ENCODE measurements at places on chromosomes 7 and 10.
A peak's percentile ranks its signal among the peaks of the same experiment; 100 is the strongest.

DNA sequence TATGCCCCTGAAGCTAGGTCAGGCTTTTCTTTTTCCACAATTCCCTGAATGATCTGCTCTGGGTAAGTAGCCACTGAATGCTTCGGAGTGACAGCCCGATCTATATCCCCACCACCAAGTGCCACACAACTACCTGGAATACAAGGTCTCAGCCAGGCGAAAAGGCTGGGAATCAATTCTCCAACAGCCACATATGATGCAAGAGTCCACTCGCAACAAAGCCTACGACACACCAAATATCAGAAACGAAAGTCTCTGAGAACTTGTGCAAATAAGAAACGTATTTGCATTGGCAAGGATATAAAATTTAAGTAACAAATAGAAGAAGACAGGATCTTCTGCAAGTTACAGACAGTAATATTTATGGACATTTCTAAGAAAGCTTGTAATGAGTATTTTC is 5.7 kb downstream of the HIPK2 start:
- DNase-seq = no peak

- DNase-seq = no peak
Observed at GRCh38 chr10:109957092-109957797, 33.9 kb upstream of the XPNPEP1 start.

- no peak for DNase-seq
Observed at GRCh38 chr7:142851269-142851668, 3.6 kb upstream of the EPHB6 start.

GRCh38 chr7:70405241-70405640 is 726.7 kb upstream of the GALNT17 start:
- no peak for DNase-seq

- no peak for DNase-seq
Observed at GRCh38 chr10:108388706-108389105, 1224.2 kb upstream of the SORCS1 start.

- DNase-seq = no peak
Observed at GRCh38 chr7:36625247-36625646, 99.0 kb downstream of the AOAH start.

DNA sequence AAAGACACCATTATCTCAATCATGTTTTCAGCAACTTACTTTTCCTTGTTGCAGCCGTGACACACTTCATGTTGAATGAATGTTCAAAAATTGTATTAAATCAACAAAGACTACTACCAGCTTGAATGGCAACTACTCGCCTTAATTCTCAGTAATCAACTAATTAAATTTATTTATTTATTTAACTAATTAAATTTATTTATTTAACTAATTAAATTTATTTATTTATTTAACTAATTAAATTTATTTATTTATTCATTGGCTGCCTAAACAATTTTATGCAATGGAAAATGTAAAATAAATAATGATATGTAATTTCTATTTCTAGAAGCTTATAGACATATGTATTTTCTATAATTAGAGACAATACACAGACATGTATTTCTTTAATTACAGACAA is 435.4 kb downstream of the GPAM start:
- DNase-seq = no peak

DNA sequence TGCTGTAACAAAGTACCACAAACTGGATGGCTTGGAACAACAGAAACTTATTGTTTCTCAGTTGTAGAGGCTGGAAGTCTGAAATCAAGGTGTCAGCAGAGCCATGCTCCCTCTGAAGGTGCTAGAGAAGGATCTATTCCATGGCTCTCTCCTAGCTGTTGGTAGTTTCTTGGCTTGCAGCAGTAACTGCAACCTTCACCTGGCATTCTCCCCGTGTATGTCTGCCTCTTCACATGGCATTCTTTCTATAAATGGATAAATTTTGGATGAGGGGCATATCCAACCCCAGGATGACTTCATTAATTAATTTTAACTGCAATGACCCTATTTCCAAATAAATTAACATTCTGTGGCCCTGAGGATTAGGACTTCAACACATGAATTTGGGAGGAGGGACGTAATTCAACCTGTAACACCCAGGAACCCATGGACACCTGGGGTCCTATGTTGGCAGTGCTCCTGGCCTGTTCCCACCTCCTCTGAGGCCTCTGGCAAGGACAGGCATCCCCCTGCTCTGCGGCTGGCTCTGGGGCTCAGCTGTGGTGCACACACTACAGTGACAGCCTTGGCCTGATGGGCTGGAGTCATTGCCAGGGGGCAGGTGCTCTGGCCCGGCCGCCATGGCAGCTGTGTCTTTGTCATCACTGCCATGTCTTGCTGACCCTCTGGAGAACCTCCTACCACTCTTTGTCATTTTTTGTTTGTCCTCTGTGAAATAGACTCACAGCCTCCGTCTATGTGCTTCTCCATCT is 30.8 kb downstream of the LSMEM1 start:
- DNase-seq = no peak

DNA sequence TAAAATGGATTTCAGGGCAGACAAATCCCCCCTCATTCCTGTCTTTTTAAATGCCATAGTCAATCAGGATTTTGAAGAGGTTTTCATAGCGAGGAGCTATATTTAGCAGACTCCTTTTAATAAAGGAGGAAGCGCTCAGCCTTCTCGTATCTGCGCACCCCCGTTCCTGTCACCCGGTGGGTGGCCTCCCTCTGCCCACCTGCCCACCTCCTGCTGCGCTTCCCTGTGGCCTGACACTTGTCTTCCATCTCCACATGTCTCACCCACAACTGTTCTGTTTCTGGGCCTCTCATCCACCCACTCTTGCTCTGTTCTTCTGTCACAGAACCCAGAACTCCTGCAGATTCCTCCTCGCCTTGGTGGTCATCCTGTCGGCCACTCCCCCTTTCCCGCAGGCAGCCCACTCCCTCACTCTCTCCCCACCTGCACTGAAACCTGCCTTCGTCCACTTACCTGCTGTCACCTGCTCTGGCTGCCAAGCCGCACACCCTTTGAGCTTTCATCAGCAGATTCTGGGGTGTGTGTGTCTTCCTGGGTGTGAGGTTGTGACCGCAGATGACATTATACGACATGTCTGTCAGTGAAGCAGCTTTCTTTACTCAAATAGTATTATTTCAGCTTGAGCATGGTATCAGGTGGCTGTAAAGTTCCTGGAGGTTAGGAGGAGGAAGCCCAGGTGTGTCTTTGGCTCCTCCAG is 163.5 kb upstream of the AGK start:
- DNase-seq = no peak

- no peak for DNase-seq
Observed at GRCh38 chr7:38855386-38855785, 53.6 kb downstream of the VPS41 start.

DNA sequence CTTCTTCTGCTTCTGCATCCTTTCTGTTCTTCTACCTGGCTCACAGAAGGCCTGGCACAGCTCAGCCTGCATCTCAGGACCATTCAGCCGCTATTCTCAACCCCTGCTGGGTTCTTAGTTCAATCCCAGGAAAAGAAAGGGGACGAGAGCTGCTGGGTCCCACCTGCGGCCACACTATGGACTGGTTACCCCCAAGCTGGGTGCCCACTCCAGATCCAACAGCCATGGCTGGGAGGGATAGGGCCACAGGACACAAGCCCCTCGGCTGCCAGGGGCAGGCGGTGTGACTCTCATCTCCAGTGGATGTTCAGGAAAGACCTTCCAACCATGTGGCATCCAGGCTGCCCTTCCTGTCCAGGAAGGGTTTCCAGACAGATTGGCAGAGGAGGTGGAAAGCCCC is 97.6 kb upstream of the NMT2 start:
- no peak for DNase-seq

DNA sequence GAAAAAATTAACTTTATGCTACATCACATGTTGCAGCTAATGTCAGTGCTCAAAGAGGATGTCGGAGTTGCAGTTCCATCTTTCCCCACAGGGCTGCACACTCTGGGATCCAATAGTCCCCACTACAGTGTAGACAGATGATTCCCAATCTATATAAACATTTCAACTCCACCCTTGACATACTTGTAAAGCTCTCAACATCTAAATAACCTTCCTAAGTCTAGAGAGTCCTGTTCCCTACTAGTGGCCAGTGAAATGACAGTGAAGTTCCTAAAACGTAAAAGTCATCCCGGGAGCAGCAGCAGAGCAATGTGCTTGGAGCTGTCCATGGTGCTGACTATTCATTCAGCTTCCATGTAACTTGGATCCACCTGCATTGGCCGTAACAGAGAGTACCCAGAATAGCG is 145.1 kb downstream of the GRM8 start:
- DNase-seq = peak; percentile 8

DNA sequence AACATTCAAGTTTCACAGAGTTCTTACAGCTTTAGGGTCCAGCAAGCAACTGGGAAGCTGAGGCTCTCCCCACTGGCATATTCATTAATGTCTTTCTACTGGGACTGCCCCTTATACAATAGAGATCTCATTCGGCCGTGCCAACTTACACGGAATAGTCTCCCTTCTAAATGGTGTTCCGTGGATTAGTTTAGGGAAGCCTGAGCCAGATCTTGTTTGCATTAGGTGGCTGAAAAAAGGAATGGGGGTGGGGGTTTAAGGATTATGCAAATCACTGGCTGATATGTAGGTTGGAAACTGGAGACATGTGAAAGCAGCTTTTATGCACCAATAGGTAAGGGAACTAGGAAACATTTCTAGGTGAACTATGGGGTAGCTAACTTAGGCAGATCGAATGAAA is 218.3 kb downstream of the TRIL start:
- no peak for DNase-seq

DNA sequence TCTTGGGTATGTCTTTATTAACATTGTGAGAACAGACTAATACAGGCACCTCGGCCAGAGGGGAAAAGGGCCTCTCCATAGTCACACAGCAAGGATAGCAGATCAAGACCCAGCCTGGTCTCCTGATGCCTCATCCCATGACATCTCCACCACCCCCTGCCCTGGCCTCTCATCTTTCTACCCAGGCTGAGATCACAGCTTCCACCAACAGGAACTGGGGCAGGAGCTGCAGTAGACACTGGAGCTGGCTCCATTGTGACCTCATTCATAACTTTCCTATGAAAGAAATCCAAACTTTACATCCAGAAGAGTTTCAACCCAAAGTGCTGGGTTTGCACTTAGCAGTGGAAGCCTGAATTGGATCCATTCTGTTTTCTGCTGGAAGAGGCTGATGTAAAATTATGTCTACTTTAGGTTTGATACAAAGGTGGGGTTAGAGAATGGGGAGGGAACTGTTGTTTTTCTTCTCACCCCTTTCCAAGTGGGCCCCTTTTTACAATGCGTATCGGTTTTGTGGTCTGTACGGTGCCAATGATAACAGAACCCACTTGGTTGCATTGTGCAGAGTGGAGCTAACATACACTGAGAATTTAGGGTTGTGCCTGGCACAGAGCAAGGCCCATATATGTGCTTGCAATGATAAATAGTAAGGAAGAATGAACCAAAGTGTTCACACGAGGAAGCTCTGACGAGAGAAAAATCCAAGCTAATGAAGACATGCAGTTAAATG is 28.6 kb upstream of the INSIG1 start:
- no peak for DNase-seq

- DNase-seq = no peak
Observed at GRCh38 chr10:132516771-132517725, 20.5 kb upstream of the INPP5A start.

DNA sequence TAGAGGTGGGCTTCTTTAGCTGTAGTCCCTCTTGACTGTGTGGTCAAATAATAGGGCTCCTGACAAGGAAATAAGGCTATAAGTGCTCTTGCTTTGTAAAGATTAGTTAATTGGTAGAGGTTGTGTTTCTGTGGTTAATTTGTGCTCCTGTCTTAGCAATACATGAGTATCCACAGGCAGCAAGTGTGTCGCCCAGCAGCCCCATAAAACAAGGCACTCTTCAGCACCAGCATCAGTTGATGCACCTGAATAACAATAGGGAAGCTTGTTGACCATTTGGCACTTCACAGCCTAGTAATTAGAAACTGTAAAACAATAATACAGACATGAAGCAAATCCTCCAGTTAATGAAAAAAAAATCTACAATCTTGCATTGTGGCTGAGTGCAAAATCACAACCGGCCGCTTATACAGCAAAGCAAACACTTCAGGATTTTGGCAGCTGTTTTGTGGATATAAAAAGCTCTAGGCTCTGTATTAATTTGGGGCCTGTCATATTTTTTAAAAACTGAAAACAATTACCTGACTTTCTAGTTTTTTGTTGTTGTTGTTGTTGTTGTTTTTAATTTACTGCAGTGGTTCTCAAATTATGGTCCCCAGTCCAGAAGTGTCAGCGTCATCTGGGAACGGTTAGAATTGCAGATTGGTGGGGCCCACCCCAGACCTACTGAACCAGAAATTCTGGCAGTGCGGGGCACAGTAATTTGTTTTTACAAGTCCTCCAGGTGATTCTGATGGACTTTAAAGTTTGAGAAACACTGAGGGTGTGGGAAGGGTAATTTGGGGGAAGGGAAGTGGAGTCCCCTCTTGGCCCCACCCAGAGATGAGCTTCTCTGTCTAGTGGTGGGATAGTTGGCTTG is 56.8 kb downstream of the AUTS2 start:
- no peak for DNase-seq

DNA sequence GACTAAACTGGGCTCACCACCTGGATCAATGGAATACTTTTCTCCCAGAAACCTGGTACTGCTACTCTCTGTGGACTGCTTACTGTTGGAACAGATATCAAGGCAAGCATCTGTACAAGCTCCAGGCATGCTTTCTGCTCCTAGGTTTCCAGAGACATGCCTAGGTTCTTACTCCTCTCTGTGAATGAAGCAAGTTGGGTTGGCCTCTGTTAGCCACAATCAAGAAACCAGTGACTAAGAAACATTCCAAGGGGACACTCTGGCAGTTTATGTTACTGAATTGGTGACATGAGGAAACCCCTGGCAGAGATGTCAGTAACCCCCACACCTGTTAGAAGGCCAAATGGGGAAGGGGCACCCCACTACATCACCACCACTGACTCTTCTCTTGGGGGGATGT is 121.9 kb downstream of the GFRA1 start:
- DNase-seq = no peak

- no peak for DNase-seq
Observed at GRCh38 chr10:74743401-74743800, 83.0 kb upstream of the KAT6B start.

DNA sequence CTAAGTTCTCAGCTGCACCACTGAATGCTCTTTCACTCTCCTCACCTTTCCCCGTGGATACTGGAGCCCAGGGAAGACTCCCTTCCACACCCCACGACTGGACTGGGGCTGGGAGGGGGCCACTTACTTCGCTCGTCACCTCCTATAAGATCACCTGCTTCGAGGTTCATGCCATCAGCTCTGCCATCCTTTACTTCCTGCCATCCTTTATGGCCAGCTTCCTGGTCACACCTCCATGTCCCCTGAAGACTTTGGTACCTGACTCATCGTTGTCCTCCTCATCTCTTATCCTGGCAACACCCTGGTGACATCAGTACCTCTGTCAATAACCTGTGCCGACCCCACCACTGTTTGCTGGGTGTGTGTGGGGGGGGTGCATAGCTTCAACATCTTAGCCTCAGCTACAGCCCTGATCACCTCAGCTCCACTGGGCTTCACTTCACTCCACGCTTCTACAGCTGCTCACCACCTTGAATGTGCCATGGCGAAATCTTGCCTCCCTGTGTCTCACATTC is 8.7 kb upstream of the VDAC2 start:
- DNase-seq = no peak

- DNase-seq = no peak
Observed at GRCh38 chr7:28435732-28436378, 23.5 kb downstream of the CREB5 start.
